ENCODE measurements at places on chromosomes 5 and 9. TPM values are rescaled to one million over a fixed set of nuclear protein-coding genes. Genes with fewer than 3 reads are reported as not detected.

DNA sequence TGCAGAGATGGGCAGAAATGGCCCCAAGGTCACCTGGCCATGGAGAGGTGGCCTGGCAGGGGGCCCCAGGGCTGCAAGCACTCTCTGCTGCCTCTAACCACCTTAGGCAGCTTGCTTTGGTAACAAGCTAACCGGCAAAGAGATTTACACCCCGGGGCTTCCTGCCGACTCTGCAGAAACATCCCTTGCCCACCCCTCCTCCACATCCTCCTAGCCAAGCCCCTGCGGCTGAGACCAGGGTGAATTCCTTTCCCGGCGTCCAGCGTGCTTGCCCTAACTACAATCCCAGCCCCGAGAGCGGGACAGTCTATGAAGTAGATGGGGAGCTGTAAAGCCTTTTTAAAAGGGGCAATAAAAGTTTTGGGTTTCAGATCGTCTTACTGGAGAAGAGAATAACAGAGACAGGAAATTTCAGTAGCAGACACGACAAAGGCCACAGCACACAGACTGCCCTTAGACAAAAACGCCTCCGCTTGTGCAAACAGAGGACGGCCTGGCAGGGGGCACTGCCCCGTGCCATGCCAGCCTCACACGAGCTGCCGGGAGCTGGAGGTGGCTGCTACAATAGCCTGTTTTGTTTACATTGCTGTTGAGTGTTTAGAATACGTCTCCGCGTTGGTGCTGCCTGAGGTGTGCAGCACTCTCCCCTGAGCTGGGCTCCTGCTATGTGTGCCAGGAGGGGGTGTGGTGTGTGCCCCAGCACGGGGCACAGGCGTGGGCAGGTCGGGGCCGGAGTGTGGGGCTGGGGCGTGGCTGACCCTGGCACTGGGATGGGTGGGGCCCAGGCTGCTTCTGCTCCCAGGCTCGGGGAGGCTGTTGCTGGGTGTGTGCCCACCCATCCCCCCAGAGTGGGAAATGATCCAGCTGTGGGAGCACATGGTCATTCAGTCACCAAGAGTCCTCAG, 15.3 kb downstream of the MYMK start:
- DNase-seq, result no peak

DNA sequence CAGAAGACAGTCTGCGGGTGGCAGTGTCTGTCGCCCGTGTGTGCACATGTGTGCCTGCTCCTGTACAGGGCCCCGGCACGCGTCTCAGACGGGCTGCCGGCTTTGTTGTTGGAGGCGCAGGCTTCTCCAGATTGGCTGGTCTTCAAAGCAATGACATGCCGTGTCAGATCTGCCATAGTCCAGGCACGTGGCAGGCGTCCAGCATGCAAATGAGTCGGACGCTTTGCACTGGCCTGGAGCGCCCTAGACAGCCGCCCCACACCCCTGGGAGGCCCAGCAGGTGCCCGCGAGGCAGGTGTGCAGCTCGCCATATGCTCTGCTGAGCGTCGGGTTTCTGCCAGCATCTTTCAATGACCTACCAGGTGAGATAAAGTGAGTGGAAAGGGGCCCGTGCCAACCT, 71.5 kb downstream of the GADD45G start:
- DNase-seq, result no peak

GRCh38 chr5:168353216-168353957, 61.9 kb downstream of the WWC1 start:
- DNase-seq, result no peak

DNA sequence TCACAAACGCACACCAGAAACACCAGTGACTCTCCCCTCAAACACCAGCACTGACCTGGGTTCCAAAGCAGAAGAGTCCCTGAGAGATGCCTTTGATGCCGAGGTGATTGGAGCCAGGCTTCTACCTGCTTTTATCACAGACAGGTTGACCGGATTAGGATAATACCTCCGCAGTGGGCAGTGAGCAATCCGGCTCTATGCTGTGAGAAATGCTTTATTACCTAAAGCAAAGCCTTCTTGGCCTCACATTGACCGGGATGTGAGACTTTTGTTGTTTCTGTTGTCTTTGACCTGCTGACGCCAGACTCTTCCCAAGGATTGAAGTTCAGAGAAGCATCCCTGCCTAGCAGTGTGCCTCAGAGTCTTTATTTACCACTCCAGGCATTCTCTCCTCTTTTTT, 320.3 kb upstream of the CLINT1 start:
- DNase-seq, result no peak

- DNase-seq, result no peak
Observed at GRCh38 chr9:136965771-136966484, 11.4 kb upstream of the PTGDS start.

The PLAA gene
- 14.5 TPM for total RNA-seq

DNA sequence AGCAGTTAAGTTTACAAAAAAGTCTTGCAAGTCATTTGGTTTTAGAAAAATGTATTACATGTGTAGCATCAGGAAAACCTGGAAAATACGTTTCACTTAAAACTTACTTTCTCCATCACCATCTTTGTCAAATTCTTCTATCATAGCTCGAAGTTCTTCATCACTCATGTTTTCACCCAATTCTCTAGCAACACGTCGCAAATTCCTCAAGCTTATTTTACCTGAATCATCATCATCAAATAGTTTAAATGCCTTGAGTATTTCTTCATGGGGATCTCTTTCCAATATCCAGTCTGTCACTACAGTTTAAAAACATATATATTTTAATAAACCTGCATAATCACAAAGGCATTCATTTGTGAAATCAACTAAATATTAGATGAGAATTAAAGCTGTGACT, 10.3 kb downstream of the CETN3 start:
- DNase-seq, result no peak

DNA sequence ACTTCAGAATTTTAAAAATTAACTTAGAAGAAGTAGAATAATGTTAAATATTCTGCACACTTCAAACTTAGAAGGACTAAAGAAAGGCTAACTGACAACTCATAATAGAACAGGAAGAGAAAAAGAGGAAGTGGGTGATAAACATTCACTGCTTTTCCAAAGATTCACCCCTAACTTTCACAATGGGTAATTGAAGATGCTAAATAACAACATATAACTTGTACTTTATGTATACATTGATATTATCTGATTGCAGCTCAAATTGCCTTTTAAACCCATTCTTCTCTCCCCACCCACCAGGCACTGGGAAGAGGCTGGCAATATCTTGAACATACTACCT, 376.6 kb downstream of the EFNA5 start:
- DNase-seq, result no peak

GRCh38 chr5:134432677-134433359, 21.1 kb upstream of the CDKN2AIPNL start:
- no peak for DNase-seq

DNA sequence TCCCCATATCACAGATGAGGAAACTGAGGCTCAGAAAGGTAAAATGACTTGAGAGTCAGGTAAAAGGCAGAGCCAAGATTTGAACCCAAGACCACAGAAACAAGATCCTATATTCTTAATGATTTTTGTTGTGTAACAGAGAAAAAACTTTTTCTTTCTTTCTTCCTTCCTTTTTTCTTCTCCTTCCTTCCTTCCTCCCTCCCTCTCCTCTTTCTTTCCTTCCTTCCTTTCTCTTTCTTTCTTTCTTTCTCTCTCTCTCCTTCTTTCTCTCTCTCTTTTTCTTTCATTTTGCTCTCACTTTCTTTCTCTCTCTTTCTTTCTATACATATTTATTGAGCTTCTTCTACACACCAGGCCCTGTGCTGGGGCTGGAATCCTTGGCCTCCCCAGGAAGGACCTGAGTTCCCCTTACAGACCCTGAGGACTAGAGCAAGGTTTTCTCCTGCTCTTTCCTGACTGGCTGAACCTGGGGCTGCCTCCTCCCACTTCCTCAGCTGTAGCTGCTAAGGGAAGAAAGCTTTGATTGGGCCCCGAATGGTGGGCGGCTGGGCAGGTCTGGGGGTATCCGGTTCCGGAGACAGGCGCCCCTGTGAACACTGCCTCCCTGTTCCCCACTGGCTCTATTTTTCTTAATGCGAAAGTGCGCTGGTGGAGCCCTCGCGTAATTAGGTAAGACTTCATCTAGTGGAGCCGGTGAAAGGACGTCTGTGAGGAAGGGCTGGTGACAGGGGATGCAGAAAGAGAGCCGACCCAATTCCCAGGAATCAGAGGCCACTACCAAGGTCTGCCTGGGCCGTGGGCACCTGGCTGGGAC, 27.4 kb upstream of the KIF12 start:
- DNase-seq, result no peak

The BARX1 gene
- total RNA-seq, result not detected

GRCh38 chr9:100425758-100426157, 1.2 kb upstream of the MSANTD3 start:
- DNase-seq, result no peak

- no peak for DNase-seq
Observed at GRCh38 chr5:74608736-74609601, 31.6 kb downstream of the ENC1 start.

- no peak for DNase-seq
Observed at GRCh38 chr9:106035806-106036205, 341.5 kb downstream of the TMEM38B start.

The TOR1B gene
- total RNA-seq, result 51.7 TPM

GRCh38 chr9:101387871-101388506, 3.2 kb upstream of the BAAT start:
- no peak for DNase-seq

GRCh38 chr5:1840741-1841521, 39.7 kb downstream of the NDUFS6 start:
- DNase-seq, result no peak

The GRIA1 gene
- total RNA-seq, result 7.0 TPM

- DNase-seq, result no peak
Observed at GRCh38 chr9:108854641-108855528, 901 bp downstream of the ACTL7B start.

- no peak for DNase-seq
Observed at GRCh38 chr9:124351672-124352468, 63.4 kb downstream of the PSMB7 start.

The ELAVL2 gene
- not detected for total RNA-seq

DNA sequence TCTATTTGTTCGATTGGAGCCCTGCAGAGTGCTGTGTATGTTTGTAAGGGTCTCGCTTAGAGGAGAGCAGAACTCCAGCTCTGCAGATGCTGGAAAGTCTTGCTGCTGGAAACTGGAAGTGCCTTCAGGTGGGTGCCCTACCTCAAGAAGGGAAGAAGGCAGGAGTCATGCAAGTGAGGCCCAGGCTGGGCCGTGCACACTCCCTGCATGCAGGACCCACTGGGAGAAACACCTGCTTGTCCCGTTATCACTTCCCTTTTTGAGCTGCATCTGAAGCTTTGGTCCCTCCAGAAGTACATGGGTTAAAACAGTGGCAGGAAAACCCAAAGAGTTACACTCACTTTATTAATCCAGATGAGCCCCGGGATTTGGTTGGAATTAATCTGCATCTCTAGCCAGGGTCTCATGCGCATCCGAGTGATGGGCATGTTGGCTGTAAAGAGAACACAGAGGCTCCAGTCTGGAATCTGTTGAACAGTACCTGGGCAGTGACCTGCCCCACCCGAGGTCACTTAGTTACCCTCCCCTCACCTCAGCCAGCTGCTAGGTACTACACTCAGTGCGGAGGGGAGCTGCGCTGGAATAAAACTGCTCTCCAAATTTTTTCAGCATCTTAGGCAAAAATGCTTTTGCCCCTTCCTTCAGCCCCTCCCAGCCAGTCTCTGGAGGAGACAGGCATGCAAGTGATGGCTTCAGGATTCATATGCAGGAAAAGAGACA, 1.4 kb downstream of the IRF1 start:
- no peak for DNase-seq

The TLX3 gene
- not detected for total RNA-seq

The LRRC8A gene
- 227 TPM for total RNA-seq

The ASPN gene
- 43.5 TPM for total RNA-seq

The PFN3 gene
- total RNA-seq, result not detected

DNA sequence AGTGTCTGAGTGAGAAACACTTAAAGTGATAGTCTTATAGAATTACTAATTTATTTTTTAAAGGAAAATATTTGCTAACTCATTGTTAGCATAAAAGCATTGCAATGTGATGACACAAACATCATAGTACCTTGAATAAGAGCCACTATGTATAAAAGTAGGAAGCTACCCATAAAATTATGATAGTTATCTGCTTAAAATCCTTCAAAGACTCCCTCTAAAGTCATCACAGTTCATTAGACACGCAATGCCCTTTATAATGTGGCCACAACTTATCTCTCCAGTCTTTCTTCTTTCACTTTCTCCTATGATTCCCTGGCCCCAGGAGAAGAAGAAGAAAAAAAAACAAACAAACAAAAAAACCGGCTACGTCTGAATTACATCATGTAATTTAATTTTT, 1144.0 kb upstream of the NUDT12 start:
- no peak for DNase-seq

The PPP3R2 gene
- not detected for total RNA-seq

- DNase-seq, result no peak
Observed at GRCh38 chr5:2761921-2762488, 10.5 kb upstream of the IRX2 start.

DNA sequence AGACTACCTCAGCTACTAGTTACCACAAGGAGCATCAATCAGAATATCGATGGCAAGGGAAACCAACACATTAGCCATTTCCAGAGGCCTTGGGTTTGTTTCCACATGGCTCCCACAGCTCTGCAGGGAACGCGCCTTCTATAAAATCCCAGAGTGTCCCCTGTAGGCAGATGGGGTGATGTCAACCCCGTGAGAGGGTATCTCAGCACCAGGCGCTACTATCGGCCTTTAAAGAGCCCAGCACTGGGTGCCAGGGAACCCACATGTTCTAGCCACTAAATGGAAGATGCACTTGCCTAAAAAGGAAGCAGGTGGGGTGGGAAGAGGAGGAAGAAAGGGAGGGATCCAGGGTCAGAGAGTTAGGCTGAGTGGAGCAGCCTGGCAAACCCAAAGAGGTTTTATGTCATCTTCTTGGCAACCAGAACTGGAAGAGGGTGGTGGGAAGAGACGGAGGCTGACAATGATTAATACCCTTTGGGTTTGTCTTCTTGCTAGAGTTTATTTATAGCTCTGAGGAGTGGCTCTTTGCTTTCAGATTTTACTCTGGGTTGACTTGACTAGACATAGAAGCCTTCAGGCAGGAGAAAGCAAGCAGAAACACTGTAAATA, 19.9 kb downstream of the MACROH2A1 start:
- DNase-seq, result no peak

GRCh38 chr5:16140417-16140816, 39.2 kb downstream of the MARCHF11 start:
- DNase-seq, result no peak

- no peak for DNase-seq
Observed at GRCh38 chr9:83471241-83471640, 67.0 kb downstream of the FRMD3 start.

GRCh38 chr5:60023255-60023654, 129.7 kb upstream of the PDE4D start:
- no peak for DNase-seq

The B4GALT7 gene
- 25.7 TPM for total RNA-seq

The CAMK4 gene
- under 0.01 TPM for total RNA-seq

The RAI14 gene
- total RNA-seq, result 134 TPM

- no peak for DNase-seq
Observed at GRCh38 chr9:127571971-127572370, 40.1 kb upstream of the STXBP1 start.

All from ascending aorta (tissue), 2 donors.